ENCODE measurements at places on chromosomes 2 and 18.

DNA sequence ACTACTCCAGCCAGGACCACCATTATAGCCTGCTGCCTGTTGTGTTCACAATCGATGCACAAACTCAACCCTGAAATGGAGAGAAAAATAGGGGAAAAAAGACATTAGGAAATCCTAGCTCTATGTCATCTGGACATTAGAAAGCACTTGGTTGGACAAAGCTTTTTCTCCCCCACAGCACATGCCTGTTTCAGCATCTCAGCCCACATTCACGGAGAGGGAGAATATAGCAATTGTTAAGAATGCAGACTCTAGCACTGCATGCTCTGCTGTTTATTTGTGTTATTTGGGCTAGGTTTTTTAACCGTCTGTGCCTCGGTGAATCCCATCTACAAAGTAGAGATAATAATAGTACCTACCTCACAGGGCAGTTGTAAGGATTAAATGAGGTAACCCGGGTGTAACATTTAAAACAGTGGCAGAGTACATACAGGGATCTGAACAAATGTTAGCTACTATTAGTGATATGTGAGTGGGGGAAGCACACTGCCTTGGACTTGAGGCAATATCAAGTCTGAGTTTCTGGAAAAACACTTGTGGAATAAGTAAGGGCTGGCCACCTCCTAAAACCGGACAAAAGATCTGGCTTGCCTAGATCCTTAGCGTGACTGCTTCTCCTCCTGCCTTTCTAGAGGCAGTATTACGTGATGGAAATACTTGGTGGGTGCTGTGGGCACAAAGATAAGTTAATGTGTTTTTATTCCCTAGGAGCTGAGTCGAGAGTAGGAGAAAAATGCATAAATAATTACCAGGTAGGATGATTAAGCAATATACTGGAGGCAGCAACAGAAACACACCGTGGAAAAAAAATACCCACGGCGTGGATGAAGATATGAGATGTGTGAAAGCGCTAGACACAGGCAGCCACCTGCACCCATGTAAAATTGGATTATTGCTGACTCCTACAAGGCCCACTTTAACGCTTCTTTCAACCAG is 1.0 kb upstream of the PPP1CB start:
- ATAC-seq, result no peak

DNA sequence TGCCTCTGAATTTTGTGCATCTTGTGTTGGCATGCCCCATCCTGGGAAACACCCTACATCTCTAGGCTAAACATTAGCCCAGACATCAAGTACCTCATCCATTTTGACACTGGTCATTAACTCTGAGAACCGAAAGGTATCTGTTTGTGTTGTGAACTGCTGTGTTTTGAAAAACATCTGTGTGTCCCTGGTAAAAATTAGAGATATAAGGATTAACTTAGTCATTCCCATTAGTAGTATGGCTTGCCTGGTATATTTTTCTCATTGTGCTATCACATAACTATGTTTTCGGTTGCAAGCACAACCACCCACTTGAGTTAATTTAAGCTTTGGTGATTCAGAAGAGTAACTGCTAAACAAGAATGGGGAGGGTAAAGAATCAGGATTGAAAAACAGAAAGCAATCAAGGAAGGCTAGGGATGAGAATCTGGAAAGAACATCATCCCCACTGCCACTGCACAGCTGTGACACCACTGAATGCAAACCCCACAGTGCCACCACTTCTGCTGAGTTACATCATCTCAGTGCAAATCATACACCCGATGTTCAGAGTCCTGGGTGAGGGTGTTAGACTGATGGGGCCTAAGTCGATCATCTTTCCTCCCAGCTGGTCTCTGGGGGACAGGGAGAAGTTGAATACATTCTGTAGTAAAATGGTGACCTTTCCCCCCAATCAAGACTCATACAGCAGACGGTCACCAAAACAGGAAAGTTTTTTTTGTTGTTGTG is 234.0 kb downstream of the EPHA4 start:
- ATAC-seq, result no peak

DNA sequence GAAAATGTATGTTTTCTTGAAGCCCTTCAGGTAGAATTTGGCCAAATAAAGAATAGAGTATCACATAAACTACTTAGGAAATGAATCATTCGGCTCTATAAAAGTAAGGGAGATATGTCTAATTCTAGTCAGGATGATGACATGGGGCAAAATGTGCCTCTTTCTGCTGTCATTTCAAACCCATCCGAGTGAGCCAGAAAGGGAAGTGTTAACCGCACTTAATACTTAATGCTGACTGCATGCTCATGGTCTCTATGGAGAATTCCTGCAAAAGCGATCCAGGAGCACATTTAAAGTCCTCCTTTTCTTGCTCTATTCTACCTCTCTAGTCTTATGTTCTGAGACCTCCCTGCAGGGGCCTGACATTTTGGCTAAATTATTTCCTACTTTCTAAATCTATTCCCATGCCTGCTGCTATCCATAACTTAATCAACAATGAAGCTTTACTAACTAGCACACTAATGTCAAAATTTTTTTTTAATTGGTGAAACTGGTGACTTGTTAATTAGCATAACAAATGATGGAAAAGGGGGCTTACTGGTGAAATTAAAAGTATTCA is 127.4 kb downstream of the CDC42EP3 start:
- ATAC-seq, result no peak

DNA sequence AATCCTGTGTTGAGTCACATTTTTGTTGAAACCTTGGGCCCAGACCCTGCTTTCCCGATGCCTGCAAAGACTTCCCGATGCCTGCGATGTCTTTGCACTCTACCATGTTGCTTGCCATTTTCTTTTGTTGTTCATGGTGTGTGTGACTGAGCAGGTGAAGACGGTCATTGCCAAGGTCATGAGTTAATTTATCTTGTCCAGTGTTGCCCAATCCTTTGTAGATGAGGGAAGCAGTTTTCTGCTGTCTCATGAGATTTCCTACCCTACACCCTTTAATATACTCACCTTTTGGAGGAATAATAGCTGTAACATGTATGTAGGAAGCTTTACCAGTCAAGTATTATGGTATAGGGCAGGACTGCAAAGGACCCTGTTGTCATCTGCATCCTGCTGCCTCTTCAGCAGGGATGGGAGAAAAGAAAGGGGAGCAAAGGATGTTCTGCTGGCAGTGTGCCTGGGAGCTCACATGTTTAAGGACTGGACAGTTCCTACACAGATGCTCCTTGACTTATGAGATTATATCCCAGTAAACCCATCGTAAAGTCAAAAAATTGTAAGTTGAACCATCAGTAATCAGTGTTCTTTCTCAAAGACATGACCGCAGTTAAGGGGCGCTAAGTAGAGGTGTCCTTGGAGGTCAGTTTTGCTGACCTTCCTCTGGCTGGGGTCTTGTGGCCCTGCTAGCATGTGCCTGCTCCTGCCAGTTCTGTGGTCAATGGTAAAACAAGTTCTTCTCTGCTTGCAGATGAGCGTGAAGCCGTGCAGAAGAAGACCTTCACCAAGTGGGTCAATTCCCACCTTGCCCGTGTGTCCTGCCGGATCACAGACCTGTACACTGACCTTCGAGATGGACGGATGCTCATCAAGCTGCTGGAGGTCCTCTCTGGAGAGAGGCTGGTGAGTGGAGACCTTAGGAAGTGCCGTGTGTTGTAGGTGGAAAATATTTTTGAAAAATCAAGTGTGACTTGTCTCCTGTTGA is 124.8 kb upstream of the EML6 start:
- ATAC-seq, result no peak

DNA sequence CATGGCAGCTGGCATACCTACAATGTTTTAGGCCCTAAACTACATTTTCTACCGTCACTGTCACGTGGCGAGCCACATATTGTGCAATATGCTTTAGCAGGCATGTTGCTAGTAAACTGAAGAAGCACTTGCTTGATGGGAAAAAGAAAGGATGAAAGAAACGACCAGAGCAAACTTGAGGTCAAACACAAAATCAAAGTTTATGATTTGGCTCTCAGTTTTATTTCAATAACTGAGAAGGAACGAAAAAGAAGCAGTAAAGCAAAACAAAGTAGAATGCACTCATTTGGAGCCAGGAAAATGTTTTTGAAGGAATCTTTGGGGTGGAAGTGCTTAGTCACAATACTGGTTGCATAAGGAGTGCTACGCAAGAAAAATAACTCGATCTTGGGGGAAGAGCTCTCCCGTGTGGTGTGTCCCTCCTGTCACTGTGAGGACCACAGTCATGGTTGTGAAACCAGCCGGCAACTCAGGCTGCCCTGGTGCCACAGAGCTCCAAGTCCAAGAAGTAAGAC is 349.8 kb downstream of the RBM43 start:
- peak; percentile 80 for ATAC-seq

GRCh38 chr2:4981802-4982409 is 710.3 kb upstream of the SOX11 start:
- no peak for ATAC-seq

GRCh38 chr2:97645112-97645694 is 659 bp upstream of the COX5B start:
- ATAC-seq, result peak; percentile 70

GRCh38 chr2:65055422-65056214 is 598 bp upstream of the CEP68 start:
- ATAC-seq, result peak; percentile 29

GRCh38 chr2:231452799-231453508 is 11.3 kb downstream of the NCL start:
- peak; percentile 15 for ATAC-seq

- ATAC-seq, result peak; percentile 85
These were observed at the start of gene TCF7L1 for GRCh38 chr2:85132834-85133637. TSS of gene TCF7L1 (plus strand) at chr2:85133392. CDS start at chr2:85133685, 293 bp downstream.

DNA sequence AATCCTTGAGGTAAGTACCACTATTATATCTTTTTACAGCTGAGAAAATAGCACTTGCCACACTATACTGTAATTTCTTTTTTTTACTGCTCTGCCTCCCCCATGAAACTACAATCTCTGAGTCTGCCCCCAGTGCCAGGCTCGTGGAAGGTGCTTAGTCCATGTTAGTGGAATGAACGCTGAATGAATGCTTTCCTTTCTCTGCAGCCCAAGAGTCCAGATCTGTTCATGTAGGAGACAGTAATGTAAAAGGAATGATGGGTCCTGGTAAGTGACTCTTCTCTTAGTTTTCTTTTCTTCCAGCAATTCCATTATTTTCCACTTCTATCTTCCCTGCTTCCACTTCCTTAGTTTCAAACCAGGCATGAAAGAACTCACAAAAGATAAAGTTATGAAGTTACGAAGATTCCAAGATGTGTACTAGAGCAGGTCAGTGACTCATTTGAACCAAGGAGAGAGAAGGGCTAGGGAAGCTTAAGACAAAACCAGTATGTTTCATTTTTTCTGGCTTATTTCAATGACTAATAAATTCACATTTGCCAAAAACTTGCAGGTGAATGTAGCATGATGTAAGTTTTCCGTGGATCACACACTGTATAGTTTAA is 46.0 kb downstream of the ARHGEF33 start:
- ATAC-seq, result peak; percentile 64

DNA sequence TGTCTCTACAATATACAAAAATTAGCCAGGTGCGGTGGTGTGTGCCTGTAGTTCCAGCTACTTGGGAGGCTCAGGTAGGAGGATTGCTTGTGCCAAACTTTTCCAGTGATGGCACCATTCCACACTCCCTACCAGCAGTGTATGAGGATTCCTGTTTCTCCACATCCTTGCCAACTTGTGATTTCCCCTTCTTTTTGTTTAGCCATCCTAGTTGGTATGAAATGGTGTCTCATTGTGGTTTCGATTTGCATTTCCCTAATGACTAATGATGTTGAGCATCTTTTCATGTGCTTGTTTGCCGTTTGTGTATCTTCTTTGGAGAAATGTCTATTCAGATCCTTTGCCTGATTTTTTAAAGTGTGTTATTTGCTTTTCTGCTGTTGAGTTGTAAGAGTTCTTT is 41.0 kb downstream of the EPB41L5 start:
- ATAC-seq, result no peak

GRCh38 chr2:233385489-233386044 is 31.3 kb downstream of the DGKD start:
- no peak for ATAC-seq

- peak; percentile 50 for ATAC-seq
These were observed 116.0 kb downstream of the COPS8 start for GRCh38 chr2:237201461-237202287.

GRCh38 chr2:71528131-71528591 is 74.8 kb downstream of the DYSF start:
- ATAC-seq, result no peak

GRCh38 chr2:8488001-8488738 is 193.7 kb upstream of the ID2 start:
- ATAC-seq, result no peak

- ATAC-seq, result peak; percentile 88
These were observed 129.7 kb upstream of the OSR1 start for GRCh38 chr2:19488009-19488691.

- ATAC-seq, result peak; percentile 63
These were observed 30.6 kb upstream of the GPD2 start for GRCh38 chr2:156405586-156405985.

GRCh38 chr2:81858998-81859397 is 1554.4 kb upstream of the LRRTM1 start:
- ATAC-seq, result no peak

DNA sequence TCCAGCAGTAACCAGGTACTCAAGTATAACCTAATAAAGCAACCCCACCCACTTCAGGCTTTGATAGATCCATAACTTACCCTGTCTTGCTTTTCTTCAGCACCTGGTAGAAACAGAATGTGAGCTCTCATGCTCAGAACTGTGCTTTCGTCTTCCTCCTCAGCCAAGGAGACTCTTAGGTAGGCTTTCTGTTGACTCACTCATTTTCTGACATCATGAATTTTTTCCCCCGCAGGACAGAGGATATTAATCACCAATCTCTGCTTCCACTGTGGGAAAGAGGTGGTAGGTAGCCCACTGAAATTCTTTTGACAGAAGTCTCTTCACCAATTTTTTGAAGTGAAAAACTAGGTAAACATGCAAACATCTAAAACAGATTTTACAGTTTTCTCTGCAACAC is 241.2 kb upstream of the KCNJ3 start:
- no peak for ATAC-seq

- ATAC-seq, result no peak
These were observed 718.7 kb upstream of the FAM98A start for GRCh38 chr2:34317797-34318196.

GRCh38 chr18:72826736-72827135 is 41.1 kb downstream of the NETO1 start:
- no peak for ATAC-seq

DNA sequence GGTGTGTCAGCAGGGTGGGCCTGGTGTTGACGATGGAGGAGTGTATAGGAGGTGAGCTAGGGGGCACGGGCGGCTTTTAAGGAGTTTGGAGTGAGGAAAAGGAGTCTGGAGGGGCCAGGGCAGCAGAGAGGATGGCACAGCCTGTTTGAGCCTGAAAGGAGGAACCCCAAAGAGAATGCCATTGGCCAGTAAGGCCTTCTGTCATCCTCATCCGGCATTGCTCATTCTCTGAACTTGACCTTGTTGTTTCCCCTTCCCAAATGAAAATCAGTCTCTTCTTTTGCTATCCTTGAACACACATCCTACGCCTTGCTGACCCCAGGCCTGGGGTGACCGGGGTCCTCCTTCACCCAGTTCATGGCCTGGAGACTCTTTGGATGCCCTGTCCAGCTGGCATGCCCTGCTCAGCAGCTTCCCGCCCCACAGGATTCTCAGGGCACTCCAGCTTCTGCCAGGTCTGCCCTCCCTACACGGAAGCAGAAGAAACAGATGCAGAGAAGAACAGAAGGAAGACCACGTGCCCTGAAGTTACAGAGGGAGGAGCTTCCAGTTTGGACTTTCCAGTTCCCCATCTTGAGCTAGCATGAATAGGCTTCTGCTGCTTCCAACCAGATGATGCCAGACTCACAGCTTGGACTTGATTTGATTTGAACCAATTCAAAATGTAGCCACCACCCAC is 20.5 kb upstream of the KIF3C start:
- ATAC-seq, result peak; percentile 75
